ENCODE measurements at places on chromosomes 11 and 22.

GRCh38 chr11:104823657-104824056 is 74.6 kb downstream of the CASP12 start:
- DNase-seq, result no peak

DNA sequence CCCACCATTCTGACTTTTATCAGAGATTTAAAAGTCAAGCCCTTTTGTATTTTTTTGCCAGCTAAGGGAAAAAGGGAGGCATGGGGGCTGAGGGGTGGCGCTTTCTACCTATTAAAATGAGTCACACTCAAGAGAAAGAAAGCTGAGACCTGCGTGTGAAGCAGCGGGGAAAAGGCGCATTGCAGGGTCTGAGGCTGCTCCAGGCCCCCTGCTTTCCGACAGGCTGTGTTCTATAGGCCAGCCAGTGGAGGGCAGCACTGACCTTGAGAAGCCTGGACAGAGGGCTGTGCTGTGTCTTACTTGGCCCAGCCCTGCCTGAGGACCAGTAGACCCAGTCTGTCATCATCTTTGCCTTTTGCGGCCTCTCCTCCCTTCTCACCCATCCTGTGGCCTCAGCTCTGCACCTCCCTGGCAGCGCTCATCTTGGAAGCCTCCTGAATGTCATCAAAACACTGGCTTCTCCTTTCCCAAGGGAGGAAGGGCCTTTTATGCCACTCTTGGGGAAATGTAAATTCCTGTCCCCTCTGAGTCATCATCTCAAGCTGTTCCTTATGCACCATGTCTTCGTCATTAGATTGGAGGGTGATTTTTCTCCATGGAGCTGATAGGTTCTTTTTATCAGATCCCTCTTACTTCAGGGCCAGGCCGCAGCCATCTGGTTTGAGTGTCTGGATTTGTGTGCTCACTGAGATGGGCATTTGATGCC is 12.6 kb upstream of the MAPK8IP1 start:
- DNase-seq, result peak; percentile 40

- no peak for DNase-seq
These were observed 50.7 kb downstream of the MYEOV start for GRCh38 chr11:69344570-69345145.

GRCh38 chr11:113419454-113420003 is 31.9 kb downstream of the ANKK1 start:
- no peak for DNase-seq

DNA sequence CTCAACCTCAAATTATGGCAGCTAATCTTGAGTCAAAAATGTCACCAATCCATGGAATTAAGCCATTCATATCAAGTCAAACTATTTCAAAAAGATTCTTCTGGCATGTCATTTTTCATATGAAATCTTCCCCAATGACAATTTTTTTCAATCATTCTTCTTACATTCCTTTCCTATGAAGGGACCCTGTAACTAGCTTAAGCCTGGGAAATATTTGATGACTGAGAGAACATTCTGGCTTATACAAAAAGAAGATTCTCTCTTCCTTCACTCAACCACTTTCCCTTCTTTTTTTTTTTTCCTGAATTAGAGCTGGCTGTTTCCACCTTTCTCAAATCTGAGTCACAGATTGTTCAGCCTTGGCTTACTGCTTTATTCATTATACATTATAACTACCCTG is 903.7 kb downstream of the FAM181B start:
- no peak for DNase-seq

Data from hematopoietic multipotent progenitor cell (in vitro differentiated cells).